Stimulated activated CD8-positive, alpha-beta memory T cell treated with anti-CD3 and anti-CD28 coated beads, Interleukin-4, amount 100 ng/mL, for 1 hour (primary cell): ENCODE measurements at places on chromosomes 4 and X.

DNA sequence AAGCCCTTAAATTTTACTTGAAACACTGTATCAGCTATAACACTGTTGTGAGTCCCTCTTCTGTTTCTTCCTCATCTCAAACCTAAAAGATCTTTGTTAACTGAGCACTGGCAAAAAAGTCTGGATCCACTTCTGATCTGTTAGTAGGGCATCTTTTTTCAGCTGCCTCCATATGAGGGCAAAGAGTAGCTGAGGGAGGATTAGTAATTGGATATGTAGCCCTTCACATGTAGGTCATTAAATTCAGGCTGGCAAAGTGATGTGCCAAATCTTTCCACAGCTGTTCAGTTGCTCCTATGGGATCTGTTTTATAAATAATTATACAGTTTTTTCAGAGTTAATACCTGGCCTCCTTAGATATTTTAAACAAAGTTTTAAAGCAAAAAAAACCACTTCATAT, 1.1 kb upstream of the TRMT10A start:
- no peak for DNase-seq

- no peak for DNase-seq
Measured at GRCh38 chr4:157221426-157221894, 932 bp downstream of the GRIA2 start.

DNA sequence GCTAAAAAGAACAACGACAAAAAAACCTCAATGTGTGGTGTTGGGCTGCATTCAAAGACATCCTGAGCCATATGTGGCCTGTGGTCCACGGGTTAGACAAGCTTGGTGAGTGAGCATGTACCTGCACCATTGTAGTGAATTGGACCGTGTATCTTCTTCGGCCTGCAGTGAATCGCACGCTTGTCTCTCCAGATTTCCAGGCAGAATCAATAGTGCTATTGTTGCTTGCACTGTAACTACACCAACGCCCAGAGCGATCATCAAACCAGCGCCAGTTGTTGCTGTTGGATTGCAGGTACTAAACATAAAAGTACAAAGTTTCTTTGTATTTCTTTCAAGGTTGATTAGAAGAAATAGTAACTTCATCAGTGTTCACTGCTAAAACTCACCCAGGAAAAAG, 101.6 kb downstream of the HUWE1 start:
- DNase-seq = no peak

DNA sequence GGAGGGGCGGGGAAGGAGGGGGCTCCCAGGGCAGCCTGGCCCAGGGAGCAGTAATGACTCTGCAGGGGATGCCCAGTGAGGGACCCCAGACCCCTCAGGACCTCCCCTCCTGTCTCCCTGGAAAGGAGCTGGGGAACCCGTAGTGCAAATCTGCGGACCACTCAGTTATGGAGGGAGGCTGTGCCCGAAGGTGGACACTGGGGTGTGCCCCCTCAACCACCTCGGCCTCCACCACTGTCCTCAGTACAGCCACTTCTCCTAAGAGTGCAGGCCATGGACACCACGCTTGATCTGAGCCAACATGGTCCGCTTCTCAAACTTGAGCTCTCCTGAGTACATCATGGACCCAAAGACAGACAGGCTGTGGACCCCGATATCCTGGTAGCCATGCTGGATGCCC, 378.2 kb upstream of the MAOA start:
- no peak for DNase-seq

- DNase-seq = no peak
Measured at GRCh38 chr4:104870495-104871233, 276.0 kb upstream of the TET2 start.

- DNase-seq = no peak
Measured at GRCh38 chrX:2498781-2499302, 1.9 kb downstream of the DHRSX start.
